ENCODE measurements at places on chromosomes 6 and 20.

GRCh38 chr6:170454512-170455285 is 98.4 kb downstream of the PSMB1 start:
- no peak overlapping the region for H3K27ac ChIP-seq
- no peaks in the 10 kb centered on the region for H3K4me1 ChIP-seq
- H3K36me3 ChIP-seq: no peaks in the 10 kb centered on the region
- H3K4me3 ChIP-seq: no peak overlapping the region

GRCh38 chr20:64188682-64189529 is 24.7 kb downstream of the MYT1 start:
- no peaks in the 10 kb centered on the region for H3K36me3 ChIP-seq
- no peaks in the 10 kb centered on the region for H3K4me1 ChIP-seq
- peaks cover 5% of the 10 kb centered on the region for H3K27me3 ChIP-seq
- DNase-seq: no peak
- no peak overlapping the region for H3K4me3 ChIP-seq

GRCh38 chr6:34459899-34460593 is 5.8 kb upstream of the PACSIN1 start:
- DNase-seq: peak; percentile 23
- no peak overlapping the region for H3K4me3 ChIP-seq
- peaks cover 4% of the 10 kb centered on the region for H3K27me3 ChIP-seq

GRCh38 chr6:18136260-18136659 is 13.8 kb upstream of the NHLRC1 start:
- H3K4me3 ChIP-seq: no peak overlapping the region
- no peak for DNase-seq
- peaks cover 22% of the 10 kb centered on the region for H3K36me3 ChIP-seq
- no peak overlapping the region for H3K27ac ChIP-seq
- H3K27me3 ChIP-seq: no peaks in the 10 kb centered on the region
- no peaks in the 10 kb centered on the region for H3K4me1 ChIP-seq

DNA sequence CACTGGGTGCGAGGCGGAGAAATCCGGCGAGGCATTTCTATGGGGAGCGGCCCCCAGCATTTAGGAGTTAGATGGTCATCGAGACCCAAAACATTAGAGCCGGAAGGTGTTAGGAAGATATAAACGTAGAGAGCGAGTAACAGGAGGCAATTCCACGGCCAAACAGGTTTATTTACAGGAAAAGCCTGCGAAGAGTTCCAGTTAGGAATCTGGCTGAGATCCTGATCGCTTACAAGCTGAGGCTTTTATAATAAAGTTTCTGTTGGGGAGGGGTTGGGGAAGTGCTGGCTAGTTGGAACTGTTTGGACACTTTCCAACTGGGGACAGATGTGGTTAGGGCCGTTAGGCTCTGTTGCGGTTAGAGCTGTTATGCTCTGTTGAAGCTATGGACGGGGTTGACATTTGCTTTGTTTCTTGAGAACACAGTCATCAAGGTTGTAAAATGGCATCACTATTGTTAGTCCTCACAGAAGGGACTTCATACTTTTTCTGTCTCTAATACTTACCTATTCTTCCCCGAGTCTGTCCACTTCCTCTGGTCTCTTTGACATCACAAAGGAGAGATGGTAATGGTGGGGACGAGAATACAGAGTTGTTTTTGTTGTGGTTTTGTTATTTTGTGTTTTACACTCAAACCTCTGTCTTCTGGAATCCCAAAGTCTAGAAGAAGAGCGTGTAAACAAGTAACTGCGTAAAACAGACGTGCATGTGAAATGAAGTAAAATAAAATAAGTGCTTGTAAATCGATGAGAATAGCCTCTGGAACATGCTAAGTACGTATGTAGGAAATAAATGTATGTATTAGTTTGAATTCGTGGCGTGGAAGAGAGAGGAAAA is 554 bp upstream of the ZSCAN31 start:
- DNase-seq: no peak
- H3K4me1 ChIP-seq: peaks cover 13% of the 10 kb centered on the region
- peak overlapping the region; percentile 86 for H3K27ac ChIP-seq
- no peaks in the 10 kb centered on the region for H3K27me3 ChIP-seq

DNA sequence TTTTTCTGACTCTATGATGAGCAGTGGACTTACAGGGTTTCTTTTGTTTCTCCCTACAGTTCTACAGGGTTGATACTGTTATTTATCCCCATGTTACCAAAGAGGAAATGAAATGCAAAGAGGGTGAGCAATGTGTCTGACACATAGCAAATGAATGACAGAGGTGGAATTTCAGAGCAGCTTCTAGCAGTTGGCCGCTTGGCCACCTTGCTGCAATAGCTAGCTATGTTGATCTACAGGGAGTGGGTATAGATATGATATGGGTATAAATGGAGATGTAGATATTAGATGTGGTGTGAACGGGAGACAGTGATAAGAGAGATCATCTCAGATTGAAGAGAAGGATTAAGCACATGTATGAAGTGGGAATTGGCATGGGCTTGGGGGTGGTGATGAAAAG is 10.9 kb upstream of the SLC22A3 start:
- no peak overlapping the region for H3K27ac ChIP-seq
- peaks cover 13% of the 10 kb centered on the region for H3K4me1 ChIP-seq
- no peak overlapping the region for H3K4me3 ChIP-seq
- no peaks in the 10 kb centered on the region for H3K27me3 ChIP-seq
- no peaks in the 10 kb centered on the region for H3K36me3 ChIP-seq
- no peak for DNase-seq

DNA sequence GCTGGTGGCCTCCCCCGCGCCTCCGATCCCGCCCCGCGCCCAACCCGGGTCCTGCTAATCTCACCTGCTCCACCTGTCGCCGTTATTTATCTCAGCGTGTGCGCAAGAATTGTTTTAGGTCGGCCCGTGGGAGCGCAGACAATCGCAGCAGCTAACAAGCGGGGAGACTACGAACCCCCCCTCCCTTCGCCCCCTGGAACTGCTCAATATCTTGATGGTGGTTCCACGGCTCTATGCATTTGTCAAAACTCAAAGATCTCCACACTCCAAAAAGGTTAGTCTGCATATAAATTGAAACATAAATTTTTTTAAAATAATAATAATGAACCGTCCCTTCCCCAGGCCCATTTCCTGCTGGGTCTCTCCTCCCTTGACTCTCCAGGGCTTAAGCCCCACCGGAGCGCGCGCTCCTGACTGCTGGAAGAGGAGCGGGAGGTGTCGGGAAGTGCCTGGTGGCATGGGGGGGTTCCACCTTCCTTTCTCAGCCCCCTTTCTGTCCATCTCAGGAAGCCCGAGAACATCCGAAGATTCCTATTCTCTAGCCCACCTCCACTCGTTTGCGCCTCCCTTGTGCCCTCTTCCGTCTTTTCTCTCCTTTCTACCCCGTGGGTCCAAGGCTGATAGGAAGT is 1.6 kb upstream of the MDGA1 start:
- DNase-seq: no peak
- peak overlapping the region; percentile 46 for H3K4me3 ChIP-seq
- H3K4me1 ChIP-seq: peaks cover 17% of the 10 kb centered on the region

GRCh38 chr6:134619789-134620188 is 301.9 kb upstream of the SGK1 start:
- H3K27ac ChIP-seq: peak overlapping the region; percentile 10
- peaks cover 35% of the 10 kb centered on the region for H3K4me1 ChIP-seq
- no peak for DNase-seq
- H3K36me3 ChIP-seq: no peaks in the 10 kb centered on the region
- H3K27me3 ChIP-seq: no peaks in the 10 kb centered on the region
- no peak overlapping the region for H3K4me3 ChIP-seq

GRCh38 chr6:134816300-134816699 is 133.6 kb downstream of the ALDH8A1 start:
- no peaks in the 10 kb centered on the region for H3K36me3 ChIP-seq
- peaks cover 8% of the 10 kb centered on the region for H3K4me1 ChIP-seq
- no peaks in the 10 kb centered on the region for H3K27me3 ChIP-seq
- no peak for DNase-seq
- H3K4me3 ChIP-seq: no peak overlapping the region
- no peak overlapping the region for H3K27ac ChIP-seq

GRCh38 chr6:1347161-1347560 is 35.3 kb downstream of the FOXQ1 start:
- no peaks in the 10 kb centered on the region for H3K4me1 ChIP-seq
- H3K27ac ChIP-seq: no peak overlapping the region
- no peaks in the 10 kb centered on the region for H3K27me3 ChIP-seq
- no peaks in the 10 kb centered on the region for H3K36me3 ChIP-seq
- DNase-seq: no peak

Data from keratinocyte (primary cell).